ENCODE measurements at places on chromosomes 5 and 9.

GRCh38 chr9:2191609-2191972 is 176.4 kb downstream of the SMARCA2 start:
- DNase-seq: no peak

DNA sequence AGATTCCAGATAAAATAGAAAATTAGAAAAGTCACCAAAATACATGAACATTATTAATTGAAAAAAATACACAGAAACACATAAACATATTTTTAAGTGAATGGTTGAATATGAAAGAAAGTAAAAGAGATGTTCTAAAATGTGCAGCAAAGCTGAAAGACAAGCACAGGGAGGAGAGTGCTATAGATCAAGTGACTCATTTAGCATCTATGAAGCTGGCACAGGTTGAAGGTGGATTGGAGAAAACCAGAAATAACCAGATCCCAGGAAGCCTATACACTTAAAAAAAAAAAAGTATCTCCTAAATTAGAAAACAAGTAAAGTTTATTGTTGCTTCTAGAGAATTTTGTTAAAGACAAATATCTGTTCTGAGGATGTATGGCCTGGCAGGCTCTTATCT is 338.9 kb downstream of the CDH12 start:
- no peak for DNase-seq

- no peak for DNase-seq
These were observed 15.1 kb upstream of the IGFBPL1 start for GRCh38 chr9:38439291-38439915.

- DNase-seq: no peak
These were observed 490.2 kb downstream of the EBF1 start for GRCh38 chr5:158609333-158610050.

- no peak for DNase-seq
These were observed 59.8 kb downstream of the FGF1 start for GRCh38 chr5:142626099-142626498.

GRCh38 chr9:71791875-71792274 is 23.6 kb upstream of the CEMIP2 start:
- DNase-seq: no peak

DNA sequence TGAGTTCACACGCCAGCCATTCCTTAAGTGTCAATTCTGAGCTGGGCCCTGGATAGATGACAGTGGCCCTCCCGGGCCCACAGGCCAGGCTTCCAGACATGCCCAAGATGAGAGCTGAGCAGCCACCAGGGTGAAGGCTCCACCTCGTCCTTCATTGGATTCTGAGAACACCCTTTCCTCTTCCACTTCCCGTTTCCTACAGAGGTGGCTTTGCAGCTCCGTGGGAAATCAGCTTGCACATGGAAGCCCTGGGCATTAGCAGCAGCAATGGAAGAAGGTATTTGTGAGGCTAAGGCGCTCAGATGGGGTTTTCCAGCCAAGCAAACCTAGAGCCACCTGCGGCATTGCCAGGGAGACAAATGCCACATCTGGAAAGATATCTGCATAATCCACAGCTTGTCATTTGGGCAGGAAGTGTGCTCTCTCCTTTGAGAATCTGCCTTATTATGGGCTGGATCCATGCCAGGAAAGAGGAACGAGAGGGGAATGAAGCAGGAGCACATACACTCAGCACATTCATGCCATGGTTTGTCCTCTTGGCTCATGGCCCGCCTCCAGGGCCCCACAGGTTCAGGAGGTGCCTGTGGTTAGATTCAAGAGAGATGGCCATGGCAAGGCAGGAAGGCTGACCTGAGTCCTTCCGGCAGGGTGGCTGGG is 34.1 kb downstream of the CFAP77 start:
- DNase-seq: no peak

GRCh38 chr9:83144492-83144891 is 81.5 kb upstream of the RASEF start:
- no peak for DNase-seq

- DNase-seq: no peak
These were observed 42.5 kb downstream of the RALGPS1 start for GRCh38 chr9:126956917-126957686.

- no peak for DNase-seq
These were observed 36.8 kb downstream of the FGD3 start for GRCh38 chr9:92983984-92984589.

DNA sequence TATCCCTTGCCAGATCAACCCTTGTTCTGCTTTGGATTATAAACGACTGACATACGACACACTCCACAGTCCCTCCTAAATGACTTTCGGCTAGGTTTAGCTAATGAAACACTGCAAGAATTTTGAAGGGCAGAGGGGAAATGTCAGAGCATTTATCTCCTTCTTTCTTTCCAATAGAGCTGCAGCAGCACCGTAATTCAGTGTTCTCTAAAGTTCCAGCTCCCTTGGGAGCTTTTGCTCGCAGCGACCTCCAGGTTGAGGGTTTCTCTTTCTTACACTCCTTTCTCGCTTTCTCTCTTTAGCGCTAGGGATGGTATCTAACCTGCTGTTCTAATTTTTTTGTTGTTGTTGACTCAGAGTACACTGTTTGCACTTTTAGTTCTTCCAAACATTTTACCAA is 467.1 kb upstream of the ST8SIA4 start:
- no peak for DNase-seq

DNA sequence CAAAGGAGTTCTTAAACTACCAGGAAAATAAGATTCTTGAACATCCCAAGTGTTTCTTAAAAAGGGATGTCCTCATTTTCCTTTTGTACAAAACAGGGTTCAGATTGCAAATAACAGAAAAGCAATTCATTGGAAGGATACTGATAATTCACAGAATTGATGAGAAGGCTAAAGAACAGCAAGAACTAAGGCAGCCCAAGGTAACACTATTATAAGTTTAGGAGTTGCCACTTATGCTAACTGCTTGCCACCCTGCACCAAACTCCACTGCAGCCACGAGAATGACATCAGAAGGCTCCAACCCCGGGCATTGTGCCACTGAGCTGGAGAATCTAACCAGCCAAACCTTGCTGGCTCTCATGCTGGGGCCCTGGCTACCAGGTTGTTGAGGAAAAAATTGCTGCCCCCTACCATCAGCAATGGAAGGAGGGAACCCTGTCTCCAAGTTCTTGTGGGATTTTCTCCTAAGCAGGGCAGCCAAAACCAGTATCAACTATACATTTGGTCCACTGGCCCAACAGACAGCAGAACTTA is 123.4 kb downstream of the ARL15 start:
- DNase-seq: no peak

DNA sequence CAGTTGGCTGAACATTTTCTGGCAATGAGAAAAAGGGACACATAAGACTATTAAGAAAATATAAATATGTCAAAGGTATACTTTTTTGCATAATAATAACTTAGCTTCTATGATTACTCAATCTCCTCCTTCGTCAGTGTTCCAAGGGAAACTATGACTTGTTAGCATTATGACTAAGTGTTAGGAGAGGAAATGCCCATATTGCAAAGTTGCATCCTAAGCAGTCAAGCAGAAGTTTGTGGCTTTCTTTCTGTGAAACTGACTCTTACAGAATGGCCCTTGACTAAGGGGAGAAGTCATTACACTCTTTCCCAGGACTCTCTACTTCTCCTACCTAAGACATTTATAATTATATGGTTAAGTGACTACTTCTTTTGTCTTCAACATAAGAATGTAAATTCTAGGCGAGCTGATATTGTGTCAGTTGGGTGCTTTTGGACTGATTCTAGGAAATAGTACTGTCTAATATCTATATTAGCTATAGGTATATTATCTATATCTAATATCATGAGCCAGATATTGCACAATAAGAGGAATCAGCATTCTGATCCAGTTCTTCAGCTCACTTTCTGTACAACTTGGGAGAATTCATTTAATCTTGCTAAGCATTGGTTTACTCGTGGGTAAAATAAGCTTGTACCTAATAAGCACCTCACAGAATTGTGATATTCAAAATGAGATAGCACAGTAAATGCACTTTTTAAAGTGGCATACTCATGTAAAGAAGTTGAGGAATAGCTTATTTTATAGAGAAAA is 16.4 kb upstream of the SPINK6 start:
- DNase-seq: no peak

Measured in activated CD8-positive, alpha-beta memory T cell treated with anti-CD3 and anti-CD28 coated beads for 1 hour (primary cell).